ENCODE measurements at places on chromosomes 2 and 18. TPM values are rescaled to one million over a fixed set of nuclear protein-coding genes. Genes with fewer than 3 reads are reported as not detected.

DNA sequence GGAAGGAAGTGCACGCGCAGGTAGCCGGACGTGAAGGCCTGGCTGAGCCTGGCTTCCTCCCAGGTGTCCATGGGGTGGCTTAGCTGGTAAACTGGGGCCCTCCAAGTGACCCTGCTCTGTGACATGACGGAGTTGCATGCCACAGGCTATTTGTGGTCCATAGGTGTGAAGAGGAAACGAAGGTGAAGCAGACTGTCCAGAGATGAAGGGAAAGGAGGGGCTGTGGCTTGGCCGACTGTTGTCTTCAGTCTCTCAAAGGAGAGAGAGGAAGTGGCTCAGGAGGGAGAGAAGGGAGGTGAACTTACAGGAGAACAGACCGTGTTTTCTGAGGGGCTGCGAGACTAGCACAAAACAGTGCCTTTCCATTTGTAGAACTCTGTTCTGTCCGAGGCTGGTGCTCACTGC lies 19.3 kb downstream of the INPP5D start:
- H3K36me3 ChIP-seq = no peaks in the 10 kb centered on the region
- DNase-seq = no peak
- H3K4me3 ChIP-seq = no peak overlapping the region
- no peak overlapping the region for H3K27ac ChIP-seq
- peaks cover 4% of the 10 kb centered on the region for H3K4me1 ChIP-seq
- H3K27me3 ChIP-seq = no peaks in the 10 kb centered on the region

ASPRV1 gene
- 0.64 TPM for total RNA-seq

FBXO15 gene
- total RNA-seq = 0.48 TPM

CYRIA gene
- 2.3 TPM for total RNA-seq

DNA sequence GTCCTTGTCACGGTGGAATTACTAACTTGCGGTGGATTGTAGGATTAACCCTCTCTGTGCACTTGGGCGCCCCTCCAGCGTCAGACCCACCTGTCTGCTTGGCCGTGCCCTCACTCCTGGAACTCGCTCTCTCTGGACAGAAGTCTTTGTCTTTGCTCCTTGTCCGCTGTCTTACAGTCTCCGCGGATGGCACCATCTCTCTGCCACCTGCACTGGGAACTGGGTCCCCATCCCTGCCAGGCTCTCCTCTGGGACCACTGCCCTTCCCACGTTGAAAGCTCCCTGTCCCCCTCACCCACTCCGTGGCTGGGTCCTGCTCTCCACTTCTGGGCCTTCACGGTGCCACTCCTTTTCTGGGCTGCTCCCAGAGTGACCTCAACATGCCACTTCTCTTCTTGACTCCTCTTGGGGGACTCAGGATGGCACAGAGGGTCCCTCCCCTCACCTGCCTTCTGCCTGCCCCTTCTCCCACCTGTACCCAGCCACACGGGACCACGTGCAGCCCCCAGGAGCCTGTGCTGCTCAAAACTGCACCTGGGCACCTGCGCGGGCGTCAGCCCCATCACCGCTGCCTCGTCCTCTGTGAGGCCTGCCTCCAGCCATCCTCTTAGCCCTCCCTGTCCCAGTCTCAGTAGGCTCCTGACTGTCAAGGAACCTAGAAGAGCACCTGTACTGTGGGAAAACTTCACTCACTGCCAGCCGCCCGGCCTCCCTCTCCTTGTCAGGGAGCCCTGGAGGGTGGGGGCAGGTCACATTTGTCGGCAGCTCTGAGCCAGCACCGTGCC lies 11.1 kb downstream of the CNDP2 start:
- no peaks in the 10 kb centered on the region for H3K4me1 ChIP-seq
- peaks cover 82% of the 10 kb centered on the region for H3K36me3 ChIP-seq
- peak overlapping the region; percentile 42 for H3K4me3 ChIP-seq

DNA sequence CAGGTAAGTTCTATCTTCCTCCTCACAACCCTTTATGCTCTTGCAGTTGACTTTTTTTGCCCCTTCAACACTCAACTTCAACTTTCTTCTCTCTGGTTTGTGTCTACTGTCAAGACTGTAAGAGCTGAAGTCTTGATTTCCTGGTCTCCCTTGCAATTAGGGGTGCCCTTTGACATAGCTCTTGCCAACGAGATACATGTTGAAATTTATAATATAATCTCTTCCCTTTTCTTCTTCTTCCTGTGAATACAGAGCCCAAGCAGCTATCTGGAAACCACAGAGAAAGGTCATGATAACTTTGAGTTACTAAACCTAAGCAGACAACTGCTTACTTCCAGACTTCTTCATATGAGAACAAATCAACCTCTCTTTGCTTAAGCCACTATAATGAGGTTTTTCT lies 163.5 kb downstream of the MC4R start:
- no peaks in the 10 kb centered on the region for H3K36me3 ChIP-seq
- H3K27ac ChIP-seq = no peak overlapping the region
- H3K27me3 ChIP-seq = no peaks in the 10 kb centered on the region
- no peak for DNase-seq

DNA sequence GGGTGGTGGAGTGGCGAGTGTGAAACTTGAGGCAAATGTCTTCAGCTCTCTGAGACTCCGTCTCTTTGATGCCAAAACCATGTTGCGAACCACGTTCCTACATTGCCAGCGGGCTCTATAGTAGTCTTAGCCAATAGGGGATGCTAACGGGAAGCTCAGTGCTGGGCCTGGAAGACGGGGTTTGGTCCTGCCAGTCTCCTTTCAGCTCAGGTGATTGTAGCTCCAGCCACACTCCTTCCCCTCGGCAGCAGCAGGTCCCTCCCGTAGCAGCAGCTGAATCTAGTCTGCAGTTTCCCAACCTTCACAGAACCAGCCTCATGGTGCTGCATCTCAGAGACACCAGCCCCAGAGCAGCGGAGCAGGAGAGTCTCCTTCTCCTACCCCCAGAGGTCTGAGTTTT lies 109.7 kb downstream of the TFCP2L1 start:
- no peak overlapping the region for H3K4me3 ChIP-seq
- no peak overlapping the region for H3K27ac ChIP-seq
- H3K27me3 ChIP-seq = no peaks in the 10 kb centered on the region
- H3K4me1 ChIP-seq = no peaks in the 10 kb centered on the region

DNA sequence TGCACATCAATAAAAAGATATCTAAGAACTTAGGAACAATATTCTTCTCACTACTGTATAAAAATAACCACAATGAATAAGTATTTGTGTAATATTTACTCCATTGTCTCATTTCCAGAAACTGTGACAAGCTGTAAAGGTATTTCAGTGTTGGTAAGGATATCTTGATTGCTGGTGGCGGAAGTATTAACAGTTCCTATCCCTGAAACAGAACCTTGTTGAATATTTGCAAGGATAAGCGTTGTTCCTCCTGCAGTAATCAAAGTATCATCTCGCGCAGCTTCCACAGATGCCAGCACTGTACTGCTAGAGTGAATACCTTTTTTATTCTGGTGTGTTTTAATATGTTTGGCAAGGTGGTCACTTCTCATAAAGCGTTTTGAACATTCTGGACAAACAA lies 55.3 kb downstream of the SP3 start:
- peaks cover 2% of the 10 kb centered on the region for H3K4me1 ChIP-seq
- no peak for DNase-seq
- H3K27ac ChIP-seq = no peak overlapping the region

DSC3 gene
- total RNA-seq = 0.61 TPM

MOCOS gene
- total RNA-seq = 6.0 TPM

DNA sequence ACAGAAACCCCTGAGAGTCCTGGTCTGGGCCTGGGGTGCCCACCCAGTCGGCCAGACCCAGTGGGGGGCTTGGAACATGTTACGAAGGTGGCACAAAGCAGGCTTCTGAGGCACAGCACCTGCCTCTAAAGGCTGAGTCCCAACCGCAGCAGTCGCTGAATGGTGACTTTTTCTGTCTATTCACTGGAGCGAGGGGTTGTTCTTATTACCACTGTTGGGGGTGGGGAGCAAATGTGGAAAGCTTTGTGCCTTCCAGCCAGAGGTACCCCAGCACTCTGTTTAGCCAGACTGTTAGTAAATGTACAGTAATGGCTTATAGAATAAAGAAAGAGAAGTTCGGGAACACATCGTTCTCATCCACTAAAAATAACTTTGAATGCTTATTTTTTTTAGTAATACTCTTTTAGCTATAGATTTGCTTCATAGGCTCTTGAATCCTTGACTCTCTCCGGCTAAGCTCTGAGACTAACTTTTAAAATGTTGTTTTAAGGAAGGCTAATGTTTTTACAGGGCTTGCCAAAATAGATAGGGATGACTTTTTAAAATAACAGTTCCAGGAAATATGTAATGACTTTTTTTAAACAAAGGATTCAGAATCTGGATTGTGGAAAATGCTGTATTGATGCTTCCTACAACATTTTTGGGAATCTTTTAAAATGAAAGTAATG lies 23.4 kb upstream of the PTPN2 start:
- H3K4me3 ChIP-seq = no peak overlapping the region
- no peaks in the 10 kb centered on the region for H3K27me3 ChIP-seq
- H3K4me1 ChIP-seq = no peaks in the 10 kb centered on the region
- no peaks in the 10 kb centered on the region for H3K36me3 ChIP-seq
- no peak overlapping the region for H3K27ac ChIP-seq

- DNase-seq = no peak
- H3K27me3 ChIP-seq = no peaks in the 10 kb centered on the region
- H3K4me1 ChIP-seq = no peaks in the 10 kb centered on the region
- no peak overlapping the region for H3K27ac ChIP-seq
- no peak overlapping the region for H3K4me3 ChIP-seq
Observed at GRCh38 chr2:18159896-18160295, 281.4 kb downstream of the KCNS3 start.

- H3K27me3 ChIP-seq = no peaks in the 10 kb centered on the region
- peaks cover 12% of the 10 kb centered on the region for H3K36me3 ChIP-seq
- H3K27ac ChIP-seq = no peak overlapping the region
- peaks cover 4% of the 10 kb centered on the region for H3K4me1 ChIP-seq
- DNase-seq = no peak
Observed at GRCh38 chr2:11043245-11043644, 112.0 kb upstream of the SLC66A3 start.

DNA sequence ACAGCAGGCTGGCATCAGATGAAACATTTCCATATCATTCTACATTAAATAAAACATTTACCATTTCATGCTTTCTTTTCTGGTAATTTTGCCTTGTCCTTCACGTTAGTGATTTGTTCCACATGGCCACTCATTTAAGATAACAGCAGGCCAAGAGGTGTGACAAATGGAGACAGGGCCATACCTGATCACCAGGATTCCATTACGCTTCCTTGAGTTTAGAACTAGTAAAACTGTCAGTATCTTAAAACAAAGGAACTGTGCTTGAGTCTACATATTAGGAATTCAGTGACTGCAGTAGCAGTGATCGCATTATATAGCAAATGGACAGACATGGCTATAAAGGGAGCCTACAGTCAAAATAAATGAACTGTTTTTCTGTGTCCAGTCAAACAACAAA lies 155.1 kb upstream of the FSHR start:
- no peak overlapping the region for H3K27ac ChIP-seq
- no peaks in the 10 kb centered on the region for H3K4me1 ChIP-seq
- peaks cover 3% of the 10 kb centered on the region for H3K36me3 ChIP-seq

MGAT4A gene
- 3.3 TPM for total RNA-seq

DNA sequence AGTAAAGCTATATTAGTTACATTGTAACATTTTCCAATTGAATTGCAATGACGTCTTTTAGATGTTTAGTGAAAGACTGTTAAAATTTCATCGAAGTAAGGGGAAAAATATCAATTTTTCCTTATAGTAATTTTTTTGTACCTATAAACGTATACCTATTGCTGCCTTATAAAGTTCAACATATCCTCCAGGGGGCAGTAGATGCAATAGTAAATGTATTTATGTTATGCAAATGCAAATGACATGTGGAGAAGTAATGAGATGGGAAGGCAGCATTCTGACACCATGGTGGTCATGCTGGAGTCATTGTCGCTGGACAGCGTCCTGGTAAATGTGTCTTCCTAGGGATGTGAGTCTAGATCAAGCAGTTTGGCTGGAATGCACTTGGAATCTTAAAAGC lies 38.7 kb downstream of the MSTN start:
- H3K4me1 ChIP-seq = no peaks in the 10 kb centered on the region
- H3K27me3 ChIP-seq = no peaks in the 10 kb centered on the region
- no peak for DNase-seq
- no peaks in the 10 kb centered on the region for H3K36me3 ChIP-seq

GRCh38 chr18:58468191-58468590 lies 160.7 kb downstream of the ALPK2 start:
- no peaks in the 10 kb centered on the region for H3K27me3 ChIP-seq
- no peak for DNase-seq
- H3K4me3 ChIP-seq = no peak overlapping the region
- no peak overlapping the region for H3K27ac ChIP-seq
- H3K36me3 ChIP-seq = no peaks in the 10 kb centered on the region
- H3K4me1 ChIP-seq = no peaks in the 10 kb centered on the region

GRCh38 chr2:119735565-119735964 lies 24.2 kb upstream of the PTPN4 start:
- no peaks in the 10 kb centered on the region for H3K27me3 ChIP-seq
- H3K27ac ChIP-seq = no peak overlapping the region
- H3K4me1 ChIP-seq = no peaks in the 10 kb centered on the region

DNA sequence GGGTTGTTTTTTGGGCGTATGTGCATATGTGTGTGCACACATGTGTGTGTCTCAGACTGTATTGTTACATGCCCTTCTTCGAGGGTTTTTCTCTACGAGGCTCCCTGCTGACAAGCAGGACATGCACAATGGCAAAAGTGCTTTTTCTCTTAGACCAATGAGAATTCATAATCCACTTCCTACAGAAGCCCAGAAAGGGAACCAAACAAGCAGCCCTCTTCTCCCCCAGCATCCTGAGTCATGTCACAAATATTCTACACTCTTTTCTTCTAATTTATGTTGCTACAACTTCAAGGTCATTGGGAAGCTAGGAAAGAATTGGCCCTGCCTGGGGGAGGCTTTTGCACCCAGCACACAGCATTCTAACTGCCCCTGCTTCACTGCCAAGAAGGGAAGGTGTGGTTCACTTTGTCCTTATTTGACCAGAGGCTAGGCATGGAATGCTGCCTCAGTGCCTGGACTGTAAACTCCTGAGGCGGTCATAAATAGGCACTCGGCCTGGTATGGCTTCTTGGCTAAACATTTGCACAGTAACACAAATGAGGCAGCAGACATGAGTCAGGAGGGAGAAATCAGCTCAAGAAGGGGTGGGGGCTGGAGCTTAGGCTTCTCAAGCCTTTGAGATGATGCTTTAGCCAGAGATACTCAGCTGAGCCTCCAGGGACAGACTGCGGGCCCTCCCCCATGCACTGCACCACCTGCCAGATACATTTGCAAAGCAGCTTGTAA lies 92.7 kb upstream of the KLF7 start:
- H3K4me1 ChIP-seq = peaks cover 8% of the 10 kb centered on the region
- H3K27me3 ChIP-seq = no peaks in the 10 kb centered on the region
- DNase-seq = no peak
- H3K36me3 ChIP-seq = no peaks in the 10 kb centered on the region
- no peak overlapping the region for H3K27ac ChIP-seq

NTSR2 gene
- not detected for total RNA-seq

DNA sequence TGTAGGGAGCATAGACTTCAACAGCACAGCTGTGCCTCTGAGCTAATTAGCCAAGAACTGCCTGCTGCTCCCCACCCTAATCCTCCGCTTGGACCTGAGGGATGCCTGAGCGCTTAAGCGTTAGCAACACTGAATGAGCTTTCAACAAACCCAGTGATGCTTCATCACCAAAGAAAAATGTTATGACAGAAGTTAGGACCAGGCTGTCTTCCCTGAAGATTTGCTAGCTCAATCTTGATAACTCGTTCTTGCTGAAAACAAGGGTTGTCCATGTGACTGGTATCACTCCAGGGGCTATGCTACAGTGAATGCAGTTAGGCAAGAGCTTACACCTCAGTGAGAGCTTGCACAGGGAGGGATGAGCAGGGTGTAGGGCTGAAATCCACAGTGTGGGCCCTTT lies 190.7 kb upstream of the SIX2 start:
- no peak for DNase-seq
- H3K27ac ChIP-seq = no peak overlapping the region
- H3K36me3 ChIP-seq = no peaks in the 10 kb centered on the region
- H3K27me3 ChIP-seq = no peaks in the 10 kb centered on the region
- no peak overlapping the region for H3K4me3 ChIP-seq
